ENCODE measurements at places on chromosomes 1 and 21.

- no peak for DNase-seq
These were observed 12.3 kb downstream of the SORT1 start for GRCh38 chr1:109385417-109385816.

GRCh38 chr1:1337793-1338147 is 6.7 kb downstream of the TAS1R3 start:
- DNase-seq = no peak

- no peak for DNase-seq
These were observed 245.1 kb downstream of the LBR start for GRCh38 chr1:225182716-225183115.

DNA sequence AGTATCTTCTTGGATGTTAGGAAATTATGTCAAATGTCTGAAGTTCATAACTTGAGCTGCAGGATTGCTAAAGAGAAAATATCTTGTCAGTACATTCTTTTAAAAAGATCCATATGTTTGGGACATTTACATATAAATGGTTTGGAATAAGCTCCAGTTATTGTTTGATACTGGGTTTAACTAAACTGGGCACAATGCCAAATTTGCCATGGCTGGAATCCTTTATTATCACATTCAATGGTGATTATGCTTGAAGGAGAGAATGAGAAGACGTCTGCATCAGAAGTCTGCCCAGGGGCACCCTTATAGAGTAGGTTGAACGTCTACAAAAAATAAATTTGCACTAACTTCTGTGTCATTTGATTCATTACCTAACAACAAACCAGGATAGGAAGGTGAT is 652.5 kb downstream of the AMY1C start:
- DNase-seq = no peak

DNA sequence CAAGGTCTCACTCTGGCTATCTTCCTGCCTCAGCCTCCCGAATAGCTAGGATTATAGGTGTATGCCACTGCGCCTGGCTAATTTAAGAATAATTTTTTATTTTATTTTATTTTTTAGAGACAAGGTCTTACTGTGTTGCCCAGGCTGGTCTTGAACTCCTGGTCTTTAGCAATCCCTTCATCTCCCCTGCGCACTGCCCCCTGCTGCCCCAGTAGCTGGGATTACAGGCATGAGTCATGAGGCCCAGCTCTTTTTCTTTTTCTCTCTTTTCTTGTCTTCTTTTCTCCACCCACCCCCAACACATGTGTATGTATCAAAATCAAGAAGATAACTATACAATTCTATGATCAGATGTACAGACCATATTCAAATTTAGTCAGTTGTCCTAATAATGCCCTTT is 87.2 kb downstream of the PEX14 start:
- no peak for DNase-seq

- no peak for DNase-seq
These were observed 2.8 kb upstream of the HAPLN2 start for GRCh38 chr1:156616463-156616862.

DNA sequence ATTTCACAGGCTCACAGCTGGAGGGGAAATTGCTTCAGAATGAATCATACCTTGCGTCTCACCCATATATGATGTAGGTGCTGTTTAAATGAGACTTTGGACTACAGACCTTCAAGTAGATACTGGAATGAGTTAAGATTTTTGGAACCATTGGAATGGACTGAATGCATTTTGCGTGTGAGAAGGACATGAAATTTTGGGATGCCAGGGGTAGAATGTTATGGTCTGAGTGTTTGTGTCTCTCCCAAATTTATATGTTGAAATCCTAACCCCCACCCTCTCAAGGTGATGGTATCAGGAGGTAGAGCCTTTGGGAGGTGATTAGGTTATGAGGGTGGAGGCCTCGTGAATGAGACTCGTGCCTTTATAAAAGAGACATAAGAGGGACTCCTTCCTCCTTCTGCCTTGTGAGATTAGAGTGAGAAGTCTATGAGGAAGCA is 41.4 kb downstream of the KCNK1 start:
- DNase-seq = no peak

DNA sequence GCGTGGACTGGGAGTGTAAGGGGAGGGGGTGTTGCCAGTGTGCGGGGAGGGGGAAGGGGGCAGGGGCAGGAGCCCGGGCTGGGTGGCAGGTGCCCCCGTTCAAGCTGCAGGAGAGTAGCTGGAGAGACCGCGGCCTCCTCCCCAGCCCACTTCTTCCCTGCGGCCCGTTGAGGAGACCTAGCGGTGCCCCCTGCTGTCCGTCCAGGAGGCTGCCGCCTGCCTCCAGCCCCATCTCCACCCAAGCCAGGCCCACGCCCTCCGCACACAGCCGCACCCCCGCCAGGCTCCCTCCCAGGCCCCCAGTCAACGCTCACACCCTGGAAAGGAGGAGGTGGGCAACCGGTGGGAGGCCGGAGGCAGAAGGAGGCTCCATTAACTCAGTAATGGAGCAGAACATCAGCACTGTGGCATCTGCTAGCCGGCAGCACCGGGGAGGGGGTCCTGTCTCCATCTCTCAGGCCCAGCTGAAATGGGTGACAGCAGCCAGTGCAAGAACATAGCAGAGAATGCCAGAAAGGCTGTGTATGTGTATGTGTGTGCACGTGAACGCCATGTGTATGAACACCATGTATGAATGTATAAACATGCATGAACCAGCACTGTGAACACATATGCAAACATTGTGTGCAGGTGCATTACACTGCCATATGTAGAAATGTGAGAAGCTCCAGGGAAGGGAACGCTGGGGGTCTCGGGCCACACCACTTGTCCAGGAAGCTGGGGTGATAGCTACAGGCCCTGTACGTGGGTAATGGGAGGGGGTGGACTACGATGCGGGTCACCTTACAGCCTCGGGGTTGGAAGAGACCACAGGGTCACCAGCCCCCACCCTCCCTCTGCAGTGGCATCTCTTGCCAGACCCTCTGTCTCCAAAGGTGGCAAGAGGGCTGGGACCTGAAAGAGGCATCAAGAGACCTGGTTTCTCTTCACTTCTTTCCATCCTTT is 84.6 kb downstream of the SYT2 start:
- DNase-seq = peak; percentile 27

- no peak for DNase-seq
These were observed 73.3 kb downstream of the IFI44 start for GRCh38 chr1:78722947-78723346.

DNA sequence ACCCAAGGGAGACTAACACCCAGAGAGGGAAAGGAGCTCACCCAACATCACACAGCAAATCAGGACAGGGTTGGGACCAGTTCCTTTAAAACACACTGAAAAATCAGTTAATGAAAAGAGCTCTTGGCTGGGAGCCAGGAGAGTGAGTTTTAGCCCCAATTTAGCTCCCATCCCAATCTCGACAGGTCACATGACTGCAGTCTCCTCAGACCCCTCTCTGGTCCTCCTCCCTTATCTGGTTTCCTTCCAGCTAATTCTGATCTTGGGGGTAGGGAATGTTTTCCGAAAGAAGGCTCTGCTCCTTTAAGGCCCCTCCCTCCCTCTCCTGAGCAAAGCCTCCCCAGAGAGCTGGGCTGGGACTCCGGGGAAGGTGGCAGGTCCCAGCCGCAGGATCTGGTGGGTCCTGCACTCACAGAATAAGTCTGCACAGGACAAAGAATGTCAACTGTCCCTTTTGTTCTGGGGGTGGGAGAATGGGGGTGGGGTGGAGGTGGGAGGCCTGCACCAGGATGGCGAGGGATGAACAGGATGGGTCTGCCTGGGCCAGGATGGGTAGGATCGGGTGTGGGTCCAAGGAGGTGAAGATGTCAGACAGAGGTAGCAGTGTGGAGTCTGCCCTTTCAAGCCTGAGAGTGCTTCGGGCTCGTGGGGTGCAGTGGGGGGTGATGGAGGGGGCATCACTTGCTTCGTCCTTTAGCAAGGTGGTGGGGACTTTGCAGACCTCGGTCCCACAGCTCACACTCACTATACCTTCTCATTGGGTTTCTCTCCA is 57.3 kb upstream of the SSBP3 start:
- no peak for DNase-seq

DNA sequence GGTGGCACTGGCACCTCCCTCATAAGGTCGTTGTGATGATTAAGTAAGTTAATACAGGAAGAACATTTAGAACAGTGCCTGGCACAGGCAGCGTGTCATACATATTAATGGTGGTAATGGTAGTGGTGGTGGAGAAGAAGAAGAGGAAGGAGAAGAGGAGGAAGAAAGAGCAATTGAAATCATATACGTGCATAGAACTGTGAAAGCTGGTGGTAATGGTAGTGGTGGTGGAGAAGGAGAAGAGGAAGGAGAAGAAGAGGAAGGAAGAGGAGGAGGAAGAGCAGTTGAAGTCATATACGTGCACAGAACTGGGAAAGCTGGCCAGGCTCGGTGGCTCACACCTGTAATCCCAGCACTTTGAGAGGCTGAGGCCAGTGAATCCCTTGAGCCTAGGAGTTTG is 121.3 kb upstream of the HOOK1 start:
- no peak for DNase-seq

DNA sequence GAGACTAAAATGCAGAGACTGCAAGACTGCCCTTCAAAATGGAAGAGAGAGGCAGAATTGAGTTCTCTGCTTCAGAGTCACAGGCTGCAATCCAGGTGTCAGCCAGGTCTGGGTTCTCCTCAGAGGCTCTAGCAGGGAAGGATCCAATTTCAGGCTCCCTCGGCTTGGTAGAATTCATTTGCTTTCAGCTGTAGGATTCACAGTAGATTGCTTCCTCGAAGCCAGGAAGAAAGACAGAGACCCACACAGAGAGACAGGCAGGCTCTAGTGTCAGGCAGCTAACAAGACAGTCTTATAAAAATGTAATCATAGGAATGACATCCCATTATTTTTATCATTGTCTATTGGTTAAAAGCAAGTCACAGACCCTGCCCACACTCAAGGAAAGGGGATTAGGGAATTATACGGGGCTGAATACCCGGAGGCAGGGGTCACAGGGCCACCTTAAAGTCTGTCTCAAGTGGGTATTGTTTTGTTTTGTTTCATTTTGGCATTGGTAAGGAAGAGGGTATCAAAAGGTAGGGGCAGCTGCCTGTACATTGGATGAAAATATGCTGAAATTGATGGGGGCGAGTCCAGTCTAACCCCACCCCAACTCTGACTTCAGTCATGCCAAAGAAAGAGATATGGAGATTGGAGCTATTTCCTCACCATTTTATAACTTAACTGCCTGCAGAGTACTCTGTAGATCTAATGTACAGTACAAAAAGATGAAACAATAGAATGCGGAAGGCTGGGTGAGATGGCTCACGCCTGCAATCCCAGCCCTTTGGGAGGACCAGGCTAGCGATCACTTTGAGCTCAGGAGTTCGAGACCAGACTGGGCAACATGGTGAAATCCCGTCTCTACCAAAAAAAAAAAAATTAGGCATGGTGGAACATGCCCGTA is 9.5 kb upstream of the TBCE start:
- no peak for DNase-seq

DNA sequence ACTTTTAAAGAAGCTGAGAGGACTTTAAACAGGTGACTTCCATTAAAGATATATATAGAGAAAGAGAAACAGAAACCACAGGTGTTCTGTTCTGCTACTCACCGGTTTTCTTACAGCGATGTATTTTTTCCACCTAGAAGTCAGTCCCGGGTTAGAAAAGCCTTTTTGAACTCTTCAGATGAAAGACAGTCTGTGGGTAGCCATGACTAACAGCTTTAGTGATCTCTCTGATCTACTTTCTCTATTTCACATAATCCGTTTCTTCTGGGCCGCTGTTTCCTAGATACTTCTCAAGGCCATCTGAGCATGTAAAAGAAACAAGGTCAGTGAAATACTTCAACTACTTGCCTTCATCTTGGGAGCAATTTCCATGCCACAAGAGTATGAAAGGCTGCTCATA is 25.1 kb downstream of the WDR64 start:
- no peak for DNase-seq

- no peak for DNase-seq
These were observed 11.4 kb upstream of the DNASE2B start for GRCh38 chr1:84386716-84387479.

DNA sequence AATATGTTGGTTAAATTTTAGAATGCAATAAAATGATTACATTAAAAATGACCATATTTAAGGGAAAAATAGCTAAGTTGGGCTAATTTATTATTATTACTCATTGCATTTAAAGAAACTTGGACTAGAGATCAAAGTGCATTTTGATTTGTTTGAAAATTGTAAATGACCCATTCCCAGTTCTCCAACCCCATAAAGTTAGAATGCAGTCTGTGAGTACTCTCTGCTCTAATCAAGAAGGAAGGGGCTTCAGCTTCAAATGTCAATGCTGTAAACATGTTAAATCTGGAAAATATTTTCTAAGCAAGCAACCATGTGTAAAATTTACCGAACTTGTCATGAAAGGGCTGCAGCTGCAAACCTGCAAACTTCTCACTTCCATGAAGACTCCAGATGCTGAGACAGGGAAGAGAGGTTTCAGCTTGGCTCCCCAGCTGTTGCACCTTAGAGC is 232.7 kb downstream of the TTLL7 start:
- DNase-seq = no peak

DNA sequence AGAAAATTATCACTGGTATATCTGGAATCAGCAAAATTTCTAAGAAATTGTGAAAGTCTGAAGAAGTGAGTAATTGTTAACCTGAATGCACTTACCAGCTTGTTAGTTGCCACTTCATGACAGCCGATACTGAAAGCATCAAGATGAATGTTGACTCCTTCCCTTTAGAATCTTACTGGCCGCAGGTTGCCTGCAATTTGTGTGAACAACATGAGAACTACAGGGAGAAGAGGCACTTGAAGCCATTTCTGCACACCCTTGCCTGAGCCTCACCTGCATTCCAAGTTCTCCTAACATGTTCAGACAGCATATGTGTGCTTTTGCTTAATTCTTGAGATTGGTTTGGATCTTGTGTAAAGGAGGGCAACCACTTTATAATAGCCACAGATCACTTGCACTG is 59.2 kb upstream of the SSX2IP start:
- DNase-seq = no peak

- no peak for DNase-seq
These were observed 15.1 kb downstream of the MCL1 start for GRCh38 chr1:150564051-150564991.

GRCh38 chr1:234737967-234738314 is 128.0 kb upstream of the IRF2BP2 start:
- DNase-seq = no peak

DNA sequence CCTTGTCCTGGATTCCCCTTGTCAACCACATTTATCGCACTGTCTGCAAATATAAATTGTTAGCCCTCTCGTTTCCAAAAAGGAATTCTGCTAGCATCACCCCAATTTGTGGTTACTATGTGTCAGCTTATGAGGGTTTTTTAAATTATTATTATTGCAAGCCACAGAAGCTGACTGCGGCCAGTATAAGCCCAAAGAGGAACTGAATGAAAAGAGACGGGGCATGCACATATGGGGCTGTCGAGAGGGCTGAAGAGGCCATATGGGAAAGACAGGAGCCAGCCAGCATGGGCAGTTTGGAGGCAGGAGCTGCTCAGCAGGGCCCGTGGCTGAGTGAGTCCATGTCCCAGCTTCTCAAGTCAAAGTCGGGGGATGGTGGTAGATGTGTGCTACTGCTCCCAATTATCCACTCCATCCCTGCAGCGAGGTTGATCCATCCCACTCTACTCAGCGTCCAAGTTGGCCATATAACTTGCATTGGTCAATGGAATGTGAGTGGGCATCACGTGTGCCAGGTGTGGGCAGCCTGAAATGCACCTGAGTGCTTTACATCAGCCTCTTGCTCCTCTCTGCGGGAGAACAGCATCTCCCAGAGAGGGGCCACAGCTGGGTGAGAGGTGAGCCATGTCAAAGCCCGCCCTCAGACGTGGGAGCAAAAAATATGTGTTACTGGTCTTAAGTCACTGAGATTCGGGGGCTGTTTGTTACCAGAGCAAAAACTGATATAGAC is 37.6 kb upstream of the LDLRAP1 start:
- no peak for DNase-seq

All from stimulated activated CD8-positive, alpha-beta memory T cell treated with anti-CD3 and anti-CD28 coated beads, Interleukin-7, amount 100 ng/mL, for 4 hours (primary cell).